ENCODE measurements at places on chromosomes 2 and 18. TPM values are rescaled to one million over a fixed set of nuclear protein-coding genes. Genes with fewer than 3 reads are reported as not detected.

COBLL1 gene
- 18.0 TPM for total RNA-seq

KIAA1328 gene
- 6.5 TPM for total RNA-seq

IL1RL2 gene
- total RNA-seq, result 0.15 TPM

LCT gene
- total RNA-seq, result not detected

MSH6 gene
- total RNA-seq, result 25.2 TPM

SMPD4 gene
- total RNA-seq, result 24.4 TPM

RAB6D gene
- 0.09 TPM for total RNA-seq

SLC23A3 gene
- 0.47 TPM for total RNA-seq

GALNT1 gene
- 54.1 TPM for total RNA-seq

TRIM43 gene
- not detected for total RNA-seq

ASXL2 gene
- 22.2 TPM for total RNA-seq

SCN1A gene
- 0.24 TPM for total RNA-seq

ERBB4 gene
- 17.9 TPM for total RNA-seq

CSRNP3 gene
- 3.0 TPM for total RNA-seq

FAP gene
- total RNA-seq, result 3.4 TPM

CTDSP1 gene
- total RNA-seq, result 101 TPM

HOXD4 gene
- 0.29 TPM for total RNA-seq

NETO1 gene
- not detected for total RNA-seq

TUBB8B gene
- total RNA-seq, result not detected

ALK gene
- total RNA-seq, result 0.26 TPM

EGR4 gene
- total RNA-seq, result not detected

CAPG gene
- total RNA-seq, result 20.3 TPM

ARHGAP25 gene
- 6.8 TPM for total RNA-seq

DPYSL5 gene
- not detected for total RNA-seq

LPIN2 gene
- 16.4 TPM for total RNA-seq

MORN2 gene
- 14.3 TPM for total RNA-seq

UCN gene
- total RNA-seq, result 1.2 TPM

GALR1 gene
- total RNA-seq, result 0.03 TPM

SRD5A2 gene
- total RNA-seq, result not detected

CPO gene
- total RNA-seq, result 0.34 TPM

TBR1 gene
- not detected for total RNA-seq

ORC4 gene
- total RNA-seq, result 39.5 TPM

CCDC88A gene
- 29.0 TPM for total RNA-seq

WNT10A gene
- total RNA-seq, result not detected

KHK gene
- 3.0 TPM for total RNA-seq

FIGN gene
- 13.2 TPM for total RNA-seq

TNFAIP6 gene
- total RNA-seq, result 7.6 TPM

PAX8 gene
- 0.13 TPM for total RNA-seq

TUBA3E gene
- 6.0 TPM for total RNA-seq

KCNIP3 gene
- 2.6 TPM for total RNA-seq

UGT1A7 gene
- not detected for total RNA-seq

VWC2L gene
- total RNA-seq, result not detected

CNTNAP5 gene
- total RNA-seq, result not detected

ZBTB7C gene
- total RNA-seq, result 4.2 TPM

POTEJ gene
- not detected for total RNA-seq

LRRTM4 gene
- total RNA-seq, result 0.32 TPM

WNT6 gene
- total RNA-seq, result 1.8 TPM

MAL gene
- 5.8 TPM for total RNA-seq

LOXL3 gene
- 4.1 TPM for total RNA-seq

TTC21B gene
- 13.7 TPM for total RNA-seq

REEP1 gene
- 22.5 TPM for total RNA-seq

FSHR gene
- total RNA-seq, result 0.29 TPM

DLGAP1 gene
- 0.29 TPM for total RNA-seq

SLC16A14 gene
- total RNA-seq, result 2.0 TPM

RNF125 gene
- total RNA-seq, result 3.5 TPM

IGFBP2 gene
- 185 TPM for total RNA-seq

SCTR gene
- not detected for total RNA-seq

All from left cardiac atrium (tissue), 4 donors.